GOT3 (cell line): ENCODE measurements at places on chromosomes 11 and 22.

GRCh38 chr22:30777587-30777986 is 82.9 kb downstream of the OSBP2 start:
- no peak for DNase-seq

DNA sequence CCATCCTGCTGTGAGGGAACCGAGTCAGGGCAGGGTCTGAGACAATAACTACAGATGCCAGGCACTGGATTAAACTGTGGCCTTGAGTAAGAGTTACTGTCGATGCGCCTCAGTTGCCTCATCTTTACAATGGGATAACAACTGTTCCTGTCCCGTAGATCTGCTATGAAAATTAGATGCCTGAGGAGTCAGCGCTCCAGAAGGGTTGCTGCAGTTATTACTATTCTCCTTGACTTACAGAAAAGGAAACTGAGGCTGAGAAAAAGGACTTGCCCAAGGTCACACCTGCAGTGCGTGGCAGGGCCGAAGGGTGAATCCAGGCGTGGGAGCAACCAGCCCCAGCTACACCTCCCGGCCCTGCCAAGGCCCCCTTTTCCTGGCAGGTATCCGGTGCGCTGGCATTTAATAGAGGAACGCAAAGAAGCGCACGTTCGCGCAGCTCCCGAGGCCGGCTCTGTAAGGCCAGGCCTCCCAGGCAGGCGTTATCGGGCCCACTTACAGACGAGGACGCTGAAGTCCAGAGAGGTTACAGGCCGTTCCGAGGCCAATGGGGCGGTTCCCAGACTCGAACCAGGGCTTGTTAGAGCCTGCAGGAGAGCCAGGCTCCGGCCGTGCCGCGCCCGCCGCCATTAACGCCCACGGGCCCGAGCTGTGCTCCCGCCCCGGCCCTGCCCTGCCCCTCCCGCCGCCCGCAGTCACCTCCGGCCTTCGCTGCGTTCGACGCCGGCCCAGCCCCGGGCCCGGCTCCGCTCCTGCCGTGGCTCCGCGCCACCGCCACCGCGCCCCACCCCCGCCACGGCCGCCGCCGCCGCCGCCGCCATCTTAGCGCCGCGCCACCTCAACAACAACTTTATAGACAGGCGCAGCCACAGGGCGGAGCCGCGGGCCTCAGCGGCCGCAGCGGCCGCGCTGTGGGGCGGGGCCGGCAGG is at the start of gene C11orf68:
Gene C11orf68 (minus strand): TSS at position 852 of the 930 bp plus-strand sequence. CDS start 31 bp downstream, at position 821.
- no peak for DNase-seq

- DNase-seq = peak; percentile 8
These were observed 16.4 kb upstream of the PAMR1 start for GRCh38 chr11:35541621-35542375.

GRCh38 chr11:101296896-101297295 is 167.3 kb upstream of the PGR start:
- DNase-seq = no peak

DNA sequence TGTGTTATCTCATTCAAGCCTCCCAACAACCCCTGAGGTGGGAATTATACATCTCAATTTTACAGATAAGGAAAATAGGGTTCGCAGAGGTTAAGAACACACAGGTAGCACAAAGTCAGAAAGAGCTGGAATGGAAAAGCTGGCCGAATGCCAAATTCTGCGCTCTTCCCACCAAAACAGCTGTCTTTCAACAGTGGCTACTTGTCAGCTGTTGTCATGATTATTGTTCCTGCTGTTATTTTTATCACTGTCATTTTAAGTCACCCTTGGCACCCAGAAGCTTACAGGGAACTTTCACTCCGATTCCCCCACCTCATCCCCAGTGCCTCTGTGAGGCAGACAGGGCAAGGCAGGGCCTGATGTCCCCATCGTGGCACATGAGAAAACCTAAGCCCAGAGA is 74.5 kb upstream of the CSNK2A3 start:
- no peak for DNase-seq

DNA sequence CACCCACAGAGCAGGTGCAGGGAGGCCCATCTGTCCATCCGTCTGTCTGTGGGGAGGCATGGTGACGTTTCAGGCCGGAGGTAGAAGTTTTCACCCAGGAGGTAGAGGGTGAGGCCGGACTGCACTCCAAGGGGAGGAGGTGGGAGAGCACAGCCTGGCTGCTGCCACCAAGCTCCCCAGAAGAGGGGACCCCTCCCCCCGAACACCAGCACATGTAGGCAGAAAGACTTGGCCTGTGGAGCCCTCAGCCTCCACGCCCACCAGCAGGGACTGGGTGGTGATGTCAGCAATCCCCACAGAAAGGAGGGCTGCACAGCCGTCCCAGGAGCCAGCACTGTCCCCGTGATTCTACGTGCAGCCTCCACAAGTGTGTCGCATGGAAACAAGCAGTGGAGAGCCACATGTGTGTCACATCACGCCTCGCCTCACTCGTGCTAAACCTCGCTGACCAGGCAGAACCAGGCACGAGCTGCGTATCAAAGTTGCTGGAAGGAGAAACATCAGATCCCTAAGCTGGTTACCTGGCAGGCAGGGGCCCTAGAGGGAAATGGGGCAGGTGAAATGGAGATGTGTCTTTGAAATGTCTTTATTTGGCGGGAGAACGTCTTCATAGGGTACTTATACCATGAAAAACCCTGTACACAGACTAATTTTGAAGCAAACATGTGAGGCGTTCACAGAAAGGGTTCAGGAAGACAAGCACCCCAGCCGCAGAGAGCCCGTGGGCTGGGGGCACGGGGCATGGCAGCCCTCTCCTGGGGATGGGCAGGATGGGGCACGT is 49.1 kb downstream of the CDKN1C start:
- DNase-seq = no peak

DNA sequence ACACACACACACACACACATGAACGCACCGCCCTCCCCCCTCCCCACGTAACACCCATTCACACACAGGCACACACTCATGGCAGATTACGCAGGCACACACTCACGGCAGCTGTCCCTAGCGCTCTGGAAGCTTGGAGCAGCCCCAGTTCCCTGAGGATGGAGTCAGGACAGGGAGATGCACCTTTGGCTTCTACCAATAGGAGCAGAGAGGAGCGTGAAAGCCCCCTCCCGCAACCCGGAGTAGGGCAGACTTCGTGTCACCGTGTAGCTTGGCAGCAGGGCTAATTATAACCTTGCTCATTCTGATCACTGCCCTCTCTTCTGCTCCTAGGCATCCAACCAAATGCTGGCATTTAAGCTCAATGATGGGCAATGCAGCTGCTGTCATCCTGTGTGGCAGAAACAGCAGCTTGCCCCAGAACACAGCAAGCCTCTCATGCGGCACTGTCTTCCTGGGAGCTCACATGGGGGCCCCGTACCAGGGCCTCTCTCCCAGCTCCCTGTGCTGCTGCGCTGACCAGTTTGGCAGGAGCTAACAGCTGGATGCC is 31.9 kb downstream of the ANKK1 start:
- no peak for DNase-seq

DNA sequence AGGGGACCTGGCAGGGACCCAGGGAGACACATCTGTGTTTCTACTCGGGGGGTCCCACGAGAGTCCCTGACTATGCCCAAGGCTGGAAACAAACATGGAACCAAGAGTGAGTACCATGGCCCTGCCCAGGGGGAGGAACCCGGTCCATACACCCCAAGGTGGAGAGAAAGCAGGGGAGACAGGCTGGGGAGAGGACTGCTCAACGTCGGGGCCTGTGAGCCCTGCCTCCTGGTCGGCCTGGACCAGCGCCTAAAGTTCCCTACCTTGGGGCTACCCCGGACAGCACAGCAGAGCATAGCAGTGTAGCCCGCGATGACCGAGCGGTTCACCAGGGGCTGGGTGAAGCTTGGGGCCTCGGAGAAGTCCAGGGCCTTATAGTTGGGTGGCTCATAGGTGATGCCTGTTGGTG is 20.2 kb downstream of the MYBPC3 start:
- DNase-seq = no peak

GRCh38 chr22:36323182-36323854 is 64.4 kb downstream of the MYH9 start:
- DNase-seq = no peak

DNA sequence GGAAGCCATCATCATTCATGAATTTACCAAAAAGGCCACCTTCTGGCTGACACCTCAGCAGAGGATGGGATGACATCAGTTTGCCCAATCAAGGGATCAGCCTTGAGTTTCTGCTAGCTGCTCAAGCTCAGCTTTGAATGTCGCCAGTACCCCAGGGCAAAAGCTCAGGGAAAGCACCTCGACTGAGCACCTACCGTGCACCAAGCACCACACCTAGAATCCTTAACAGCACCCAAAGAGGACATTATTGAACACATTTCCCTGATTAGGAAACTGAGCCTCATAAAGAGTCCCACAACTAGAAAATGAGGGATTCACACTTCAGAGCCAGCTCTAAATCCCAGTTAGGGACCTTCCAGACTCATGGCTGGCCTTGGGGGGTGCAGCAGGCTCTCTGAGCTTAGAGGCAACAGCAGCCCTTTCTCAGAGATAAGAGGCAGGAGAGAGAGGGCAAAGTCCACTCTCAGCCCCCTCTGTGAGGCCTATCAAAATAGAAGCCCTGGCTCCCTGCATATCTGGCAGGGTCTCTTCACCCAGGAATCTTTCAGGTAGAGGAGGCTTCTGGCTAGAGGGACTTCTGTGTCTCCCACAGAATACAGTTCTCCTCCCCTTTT is 13.4 kb upstream of the DAGLA start:
- no peak for DNase-seq

GRCh38 chr11:2791521-2792380 is 92.0 kb upstream of the KCNQ1OT1 start:
- DNase-seq = no peak

GRCh38 chr11:69521457-69521856 is 40.0 kb downstream of the LINC01488 start:
- no peak for DNase-seq

GRCh38 chr11:75869661-75870455 is 54.8 kb downstream of the UVRAG start:
- DNase-seq = no peak

DNA sequence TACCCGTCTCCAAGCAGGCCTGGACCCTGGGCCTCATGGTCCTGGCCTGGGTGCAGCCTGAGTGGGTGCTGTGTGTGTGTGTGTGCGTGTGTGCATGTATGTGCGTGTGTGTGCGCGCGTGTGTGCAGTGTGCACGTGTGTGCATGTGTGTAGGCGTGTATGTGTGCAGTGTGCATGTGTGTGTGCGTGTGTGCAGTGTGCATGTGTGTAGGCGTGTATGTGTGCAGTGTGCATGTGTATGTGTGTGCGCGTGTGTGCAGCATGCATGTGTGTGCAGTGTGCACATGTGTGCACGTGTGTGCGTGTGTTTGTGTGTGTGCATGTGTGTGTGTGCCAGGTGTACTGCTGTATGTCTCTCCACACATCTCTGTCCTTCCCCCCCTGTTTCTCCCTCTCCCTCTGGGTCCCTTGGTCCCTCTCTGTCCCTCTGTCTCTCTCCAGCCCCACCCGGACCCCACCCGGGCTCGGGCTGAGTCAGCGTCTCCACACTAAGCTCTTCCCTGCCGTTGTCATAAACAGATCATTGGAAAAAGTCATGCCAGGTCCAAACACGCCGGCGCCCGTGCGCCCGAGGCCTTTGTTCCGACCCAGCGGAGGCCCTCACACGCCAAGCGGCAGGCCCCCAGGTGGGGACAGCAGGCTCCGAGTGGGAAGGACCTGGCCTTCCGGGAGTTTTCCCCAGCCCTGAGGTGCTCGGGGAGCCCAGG is 34.0 kb downstream of the WNT7B start:
- DNase-seq = no peak

- DNase-seq = no peak
These were observed 57.2 kb downstream of the SBF2 start for GRCh38 chr11:10236840-10237239.

DNA sequence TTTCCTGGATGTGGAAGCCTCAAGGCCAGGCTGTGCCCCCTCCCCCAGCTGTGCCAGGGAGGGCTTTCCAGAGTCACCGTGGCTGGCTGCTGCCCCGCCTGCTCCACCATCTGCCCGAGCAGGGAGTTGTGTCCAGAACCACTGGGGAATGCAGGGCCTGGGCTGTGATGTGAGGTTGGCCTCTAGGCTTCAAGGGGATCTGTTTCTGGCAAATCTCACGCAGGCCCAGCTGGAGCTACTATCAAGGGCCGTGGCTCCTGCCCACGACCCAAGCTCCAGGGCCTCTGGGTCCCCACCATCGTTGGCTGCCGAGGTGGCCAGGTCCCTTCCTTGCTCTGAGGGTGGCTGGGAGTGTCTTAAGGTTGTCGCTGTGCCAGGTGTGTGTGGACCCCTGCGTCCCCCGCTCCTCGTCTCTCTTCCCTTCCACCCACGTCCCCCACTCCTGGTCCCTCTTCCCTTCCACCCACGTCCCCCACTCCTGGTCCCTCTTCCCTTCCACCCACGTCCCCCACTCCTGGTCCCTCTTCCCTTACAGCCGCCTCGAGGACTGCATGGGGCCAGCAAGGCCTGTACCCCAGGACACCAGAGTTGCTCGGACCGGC is 6.1 kb downstream of the BRSK2 start:
- no peak for DNase-seq

GRCh38 chr11:126246636-126247035 is 22.1 kb downstream of the SRPRA start:
- no peak for DNase-seq

DNA sequence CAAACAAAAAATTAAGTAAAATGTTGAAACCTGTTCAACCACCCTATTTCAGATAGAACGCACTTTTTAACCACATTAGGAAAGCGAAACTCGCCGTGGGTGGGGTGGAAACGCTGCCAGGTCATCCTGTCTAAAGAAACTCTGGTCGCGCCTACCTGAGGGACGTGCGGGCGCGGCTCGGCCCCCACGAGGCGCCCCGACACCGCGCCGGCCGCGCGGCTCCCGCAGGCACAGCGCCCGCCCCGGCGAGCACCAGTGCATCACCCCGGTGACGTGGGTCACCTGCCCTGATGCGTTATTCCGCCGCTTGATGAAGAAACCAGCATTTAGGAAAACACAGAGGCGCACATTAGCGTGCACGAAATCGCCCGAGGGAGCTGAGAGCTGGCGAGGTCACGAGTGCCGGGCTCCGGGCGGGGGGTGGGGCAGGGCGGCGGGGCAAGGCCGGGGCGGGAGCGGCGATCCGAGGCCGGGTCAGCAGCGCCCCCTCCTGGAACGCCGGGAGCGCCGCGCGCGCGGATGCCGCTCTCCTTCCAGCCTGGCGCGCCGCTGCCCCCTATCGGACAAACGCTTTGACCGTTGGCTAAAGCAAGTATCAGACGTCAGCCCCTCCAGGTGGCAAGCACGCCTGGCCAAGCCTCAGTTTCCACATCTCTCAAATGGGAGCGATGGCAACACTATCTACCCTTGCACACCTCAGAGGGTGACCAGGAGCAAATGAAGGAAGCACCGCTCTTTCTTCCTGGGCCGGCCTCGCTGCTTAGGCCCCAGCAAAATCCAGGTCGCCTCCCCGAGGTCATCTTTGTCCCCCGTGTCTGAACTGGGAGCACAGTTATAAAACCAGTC is 15.7 kb upstream of the SNX32 start:
- peak; percentile 46 for DNase-seq
